HepG2 (cell line): ENCODE measurements at places on chromosomes 12 and 14. TPM values are rescaled to one million over a fixed set of nuclear protein-coding genes. Genes with fewer than 3 reads are reported as not detected.

Gene MARCHF9
- polyA plus RNA-seq = 9.6 and 14.5 TPM in 2 replicates

Gene KLHL33
- 0.05 TPM in 1 of 2 replicates, not detected in the other for polyA plus RNA-seq

DNA sequence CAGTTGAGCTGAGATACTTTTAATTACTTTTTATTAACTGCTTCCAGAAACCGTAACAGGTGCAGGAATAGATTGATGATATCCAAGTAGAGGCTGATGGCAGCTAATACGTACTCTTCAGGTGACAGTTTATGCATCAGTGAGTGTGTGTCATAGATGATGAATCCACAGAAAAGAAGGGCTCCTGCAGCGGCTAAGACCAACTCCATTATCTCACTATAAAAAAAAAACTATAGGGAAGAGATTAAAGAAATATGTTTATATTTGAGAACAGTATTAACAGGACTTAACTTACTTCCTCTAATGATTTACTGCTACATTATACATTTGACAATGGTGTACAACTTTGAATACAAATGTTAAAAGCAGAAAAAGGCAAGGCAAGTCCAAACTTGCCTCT is 7.4 kb upstream of the LLPH start:
- no peak for DNase-seq

DNA sequence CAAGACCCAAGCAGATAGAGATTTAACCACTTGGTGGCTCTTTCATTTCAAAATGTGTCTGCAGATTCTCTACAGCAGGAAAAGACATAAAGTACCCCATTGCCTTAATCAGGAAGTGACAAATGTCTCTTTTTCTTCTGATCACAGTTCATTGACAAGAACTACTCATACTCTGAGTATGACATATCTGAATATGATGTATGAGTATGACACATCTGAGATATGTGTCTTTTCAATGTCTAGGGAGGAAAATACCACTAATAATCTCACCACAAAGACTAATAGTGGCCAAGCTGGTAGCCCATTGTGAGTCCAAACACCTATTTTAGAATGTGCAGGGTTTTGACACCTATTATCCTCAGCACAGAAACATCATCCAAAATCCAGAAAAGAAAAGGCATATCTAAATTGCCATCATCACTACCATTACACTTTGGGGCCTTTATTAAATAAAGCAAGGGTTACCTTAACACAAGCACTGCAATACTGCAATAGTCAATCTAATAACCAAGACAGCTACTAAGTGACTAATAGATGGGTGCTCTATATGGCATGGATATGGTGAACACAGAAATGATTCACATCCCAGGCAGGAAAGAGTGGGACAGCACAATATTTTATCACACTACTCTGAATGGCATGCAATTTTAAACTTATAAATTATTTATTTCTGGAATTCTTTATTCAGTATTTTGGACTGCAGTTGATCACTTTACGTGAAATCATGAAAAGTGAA is 243.7 kb upstream of the FAR2 start:
- no peak for DNase-seq

- no peak for DNase-seq
These were observed 19.7 kb downstream of the PLEKHG3 start for GRCh38 chr14:64723691-64724577.
